SHP77 treated with DMSO at 0.1 percent for 48 hours (cell line): ENCODE measurements at places on chromosomes 13 and 19.
A peak's percentile ranks its signal among the peaks of the same experiment; 100 is the strongest.

DNA sequence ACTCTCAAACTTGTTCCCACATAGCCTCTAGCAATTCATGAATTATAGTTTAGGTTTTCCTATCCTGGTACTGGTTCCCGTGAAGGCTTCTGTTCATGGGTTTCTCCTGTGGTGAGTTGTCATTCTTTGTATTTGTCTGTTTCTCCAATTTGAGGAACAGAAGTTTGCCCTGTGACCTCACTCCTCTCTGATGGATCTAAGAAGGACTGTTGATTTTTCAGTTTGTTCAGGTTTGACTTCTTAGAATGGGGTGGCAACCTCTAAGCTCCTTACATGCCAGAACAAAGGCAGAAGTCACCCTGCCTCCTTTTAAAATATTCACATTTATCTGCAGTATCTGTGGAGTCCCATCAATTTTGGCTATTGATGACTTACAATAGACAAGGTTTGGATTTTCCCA is 354.0 kb downstream of the SPRY2 start:
- no peak for DNase-seq

GRCh38 chr19:17244618-17245534 is 843 bp downstream of the NR2F6 start:
- no peak for DNase-seq

DNA sequence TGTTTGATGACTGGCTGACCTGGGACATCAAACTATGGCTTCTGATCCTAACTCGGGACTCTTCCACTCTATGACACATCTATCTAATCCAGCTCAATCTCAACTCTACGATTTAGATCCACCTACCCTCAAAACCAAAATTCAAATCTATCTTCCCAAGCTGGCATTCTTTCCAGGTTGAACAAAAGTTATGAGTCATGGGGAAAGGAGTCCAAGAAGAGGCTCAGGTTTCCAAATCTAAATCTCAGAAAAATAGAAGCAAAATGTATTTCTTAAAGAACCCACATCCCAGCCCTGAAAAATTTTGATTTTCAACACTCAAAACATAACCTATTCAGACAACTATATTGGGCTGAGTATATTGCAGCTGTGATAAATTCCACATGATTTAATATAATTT is 143.9 kb upstream of the IPO5 start:
- no peak for DNase-seq

- DNase-seq: peak; percentile 53
Observed at GRCh38 chr19:6393983-6394412, 1.0 kb upstream of the GTF2F1 start.

GRCh38 chr13:106318941-106319411 is 216.5 kb downstream of the EFNB2 start:
- no peak for DNase-seq

- DNase-seq: no peak
Observed at GRCh38 chr19:1370579-1371361, 12.9 kb upstream of the NDUFS7 start.

DNA sequence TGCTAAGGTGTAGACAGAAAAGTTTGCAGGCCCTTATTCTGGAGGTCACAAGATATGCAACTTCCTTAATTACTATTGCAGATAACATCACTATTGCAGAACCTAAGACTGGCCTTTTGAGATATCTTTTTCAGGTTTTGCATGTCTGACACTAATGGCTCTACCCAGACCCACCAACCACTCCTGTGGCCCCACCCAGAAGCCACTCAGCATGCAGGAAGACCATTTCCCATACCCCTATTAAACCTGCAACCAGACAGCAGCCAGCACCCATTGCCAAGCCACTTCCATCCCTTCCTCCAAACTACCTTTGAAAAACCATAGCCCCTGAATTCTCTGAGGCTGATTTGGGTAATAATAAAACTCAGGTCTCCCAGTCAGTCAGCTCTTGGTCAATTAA is 297.6 kb downstream of the SLITRK6 start:
- DNase-seq: no peak

- no peak for DNase-seq
Observed at GRCh38 chr13:101811284-101811839, 358.9 kb downstream of the ITGBL1 start.

DNA sequence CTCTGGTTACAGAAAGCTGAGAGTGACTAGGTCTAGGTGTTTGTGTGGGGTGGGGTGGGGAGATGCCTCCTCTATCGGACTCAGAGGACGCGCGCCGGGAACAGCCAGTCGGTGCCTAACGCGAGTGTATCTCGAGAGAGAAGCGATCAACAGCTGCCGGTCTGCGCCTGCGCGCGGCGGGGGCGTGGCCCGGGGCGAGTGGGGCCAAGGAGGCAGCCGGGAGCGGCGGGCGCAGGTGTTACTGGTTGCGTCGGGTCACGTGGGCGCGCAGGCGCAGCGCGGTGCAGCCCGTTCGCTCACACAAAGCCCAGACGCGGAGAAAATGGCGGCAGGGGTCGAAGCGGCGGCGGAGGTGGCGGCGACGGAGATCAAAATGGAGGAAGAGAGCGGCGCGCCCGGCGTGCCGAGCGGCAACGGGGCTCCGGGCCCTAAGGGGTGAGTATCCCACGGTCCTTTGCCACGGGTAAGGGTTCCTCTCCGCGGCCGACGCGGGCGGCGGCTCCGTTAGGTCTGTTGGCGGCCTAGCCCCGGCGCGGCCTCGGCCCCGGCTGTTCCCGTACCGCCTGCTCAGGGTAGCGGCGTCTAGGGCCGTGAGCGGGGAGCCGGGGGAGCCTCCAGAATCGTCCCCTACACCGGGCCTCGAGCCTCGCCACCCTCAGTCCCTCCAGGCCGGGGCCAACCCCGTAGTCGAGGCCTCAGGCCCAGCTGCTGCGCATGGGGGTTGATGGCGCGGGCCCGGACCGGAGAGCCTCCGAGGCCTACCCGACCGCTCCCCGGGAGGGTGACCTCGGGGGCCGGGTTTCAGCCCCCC is at the start of gene HNRNPM:
Gene HNRNPM, plus strand, starts transcription at position 299 of the 811 bp plus-strand sequence. Its CDS starts 24 bp downstream, at position 323.
- peak; percentile 89 for DNase-seq

DNA sequence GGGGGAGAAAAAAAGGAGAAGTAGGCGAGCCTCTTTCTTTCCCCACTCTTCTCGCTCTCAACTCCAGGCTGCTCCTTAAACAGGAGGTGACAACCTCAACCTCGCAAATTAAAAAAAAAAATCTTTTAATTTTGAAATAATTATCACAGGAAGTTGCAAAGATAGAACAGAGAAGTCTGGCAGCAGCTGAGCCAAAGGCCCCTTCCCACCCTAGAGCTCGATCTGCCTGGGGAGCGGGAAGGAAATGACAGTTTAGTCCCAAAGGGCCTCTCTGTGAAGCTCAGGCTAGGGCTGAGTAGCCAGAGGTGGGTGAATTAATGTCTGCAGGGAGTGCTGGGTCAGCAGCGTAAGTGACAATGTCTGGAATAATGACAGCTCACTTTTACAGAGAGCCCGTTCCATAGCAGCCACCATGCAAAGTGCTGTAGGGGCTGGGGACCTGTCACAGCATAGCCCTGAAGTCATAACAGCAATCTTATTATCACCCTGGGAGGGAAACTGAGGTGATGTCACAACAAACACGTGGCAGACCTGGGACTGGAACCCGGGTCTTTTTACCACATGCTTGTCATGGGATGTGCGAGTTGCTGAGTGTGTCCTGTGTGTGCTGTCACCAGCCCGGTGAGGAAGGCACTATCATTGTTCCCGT is 8.8 kb upstream of the CD22 start:
- DNase-seq: no peak

GRCh38 chr13:32233062-32233461 is 82.1 kb downstream of the ZAR1L start:
- no peak for DNase-seq

DNA sequence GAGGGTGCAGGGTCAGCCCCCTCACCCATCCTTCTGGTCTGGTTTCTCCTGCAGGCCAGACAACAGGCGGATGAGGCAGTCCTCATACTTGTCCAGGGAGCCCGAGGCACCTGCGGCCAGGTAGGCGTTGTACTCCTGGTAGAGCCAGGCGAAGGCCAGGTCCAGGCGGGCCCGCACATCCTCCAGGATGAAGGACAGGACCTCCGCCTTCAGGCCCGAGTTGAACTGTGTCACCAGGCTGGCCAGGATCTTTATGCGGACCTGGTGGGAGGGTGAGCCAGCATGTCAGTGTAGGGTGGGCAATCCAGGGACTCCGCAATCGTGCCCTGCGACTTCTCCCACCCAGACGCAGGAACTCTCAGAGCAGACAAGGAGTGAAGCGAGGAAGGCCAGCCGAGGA is 13.8 kb upstream of the RSPH6A start:
- DNase-seq: no peak

- DNase-seq: no peak
Observed at GRCh38 chr13:30846311-30846710, 59.8 kb upstream of the MEDAG start.

- no peak for DNase-seq
Observed at GRCh38 chr19:42313096-42313839, at the start of gene TMEM145. TSS of gene TMEM145 (plus strand) at chr19:42313309. CDS start at chr19:42313377, 68 bp downstream.

DNA sequence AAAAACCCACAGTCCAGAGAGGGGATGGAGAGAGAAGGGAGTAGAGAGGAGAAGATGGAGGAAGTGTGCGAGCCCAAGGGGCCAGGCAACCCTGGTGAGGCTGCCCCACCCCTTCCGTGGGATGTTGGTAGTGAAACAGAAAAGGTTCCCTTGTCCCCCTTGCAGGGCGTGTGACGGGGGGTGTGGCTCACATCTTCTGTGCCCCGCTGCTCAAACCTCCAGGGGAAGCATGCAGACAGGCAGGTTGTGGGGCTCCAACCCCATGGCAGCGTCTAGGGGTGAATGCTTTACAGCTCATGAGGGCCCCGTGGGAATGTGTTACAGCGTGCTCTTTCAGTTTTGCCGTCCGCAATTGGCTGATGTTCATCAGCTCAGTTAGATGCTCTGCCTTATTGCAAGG is 14.7 kb upstream of the EVI5L start:
- no peak for DNase-seq
